ENCODE measurements at places on chromosomes 3 and 15.

- DNase-seq = no peak
Observed at GRCh38 chr3:116048991-116049390, 396.3 kb downstream of the LSAMP start.

DNA sequence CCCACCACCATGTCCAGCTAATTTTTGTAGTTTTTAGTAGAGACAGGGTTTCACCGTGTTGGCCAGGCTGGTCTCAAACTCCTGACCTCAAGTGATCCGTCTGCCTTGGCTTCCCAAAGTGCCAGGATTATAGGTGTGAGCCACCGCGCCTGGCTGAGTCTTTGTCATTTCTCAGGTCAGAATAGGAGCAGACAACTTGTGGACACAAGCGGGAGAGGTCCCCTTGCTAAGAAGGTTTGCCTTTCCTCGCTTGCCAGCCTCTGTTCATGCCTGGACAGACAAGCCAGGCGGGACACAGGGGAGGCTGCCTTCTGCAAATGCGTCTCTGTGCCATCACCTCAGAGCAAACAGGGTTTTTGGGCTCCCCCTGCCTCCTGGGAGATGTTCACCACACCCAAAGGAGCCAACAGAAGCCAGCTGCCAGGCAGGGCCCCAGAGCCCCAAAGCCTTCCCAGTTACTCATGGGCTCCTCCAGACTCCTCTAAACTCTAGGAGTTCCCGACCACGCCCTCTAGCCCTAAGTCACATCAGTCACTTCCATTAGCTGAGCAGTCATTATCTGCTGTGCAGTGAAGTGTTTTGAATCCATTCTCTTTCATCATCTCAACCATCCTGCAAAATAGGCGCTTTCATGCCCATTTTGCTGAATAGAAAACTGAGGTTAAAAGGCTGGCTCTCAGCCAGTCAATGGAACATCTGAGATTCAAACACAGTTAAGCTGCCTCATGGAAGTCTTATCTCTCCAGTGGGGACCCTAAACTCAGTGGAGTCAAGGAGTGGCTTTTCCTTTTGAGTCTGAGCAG, 245.0 kb downstream of the UACA start:
- DNase-seq = no peak

- DNase-seq = no peak
Observed at GRCh38 chr3:9135930-9136525, 113.4 kb downstream of the SRGAP3 start.

DNA sequence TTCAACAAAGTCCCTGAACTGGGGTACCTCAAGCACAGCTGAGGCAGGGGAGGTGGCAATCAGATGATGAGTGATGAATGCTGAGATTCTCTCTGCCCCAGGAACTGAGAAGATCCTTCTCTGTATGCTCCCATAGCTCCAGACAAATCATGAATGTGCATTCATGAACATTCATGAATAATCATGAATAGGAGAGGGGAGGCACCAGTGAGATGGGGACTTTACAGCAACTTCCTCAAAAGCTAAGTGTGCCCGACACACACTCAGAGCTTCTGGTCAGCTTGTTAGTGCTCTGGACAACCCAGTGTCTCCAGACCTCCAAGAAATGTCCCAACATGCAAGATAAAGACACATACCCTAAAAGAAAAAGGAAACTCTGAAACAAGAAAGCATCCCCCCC, 24.3 kb downstream of the LRRC2 start:
- no peak for DNase-seq

- no peak for DNase-seq
Observed at GRCh38 chr3:36397841-36398240, 17.5 kb downstream of the STAC start.

DNA sequence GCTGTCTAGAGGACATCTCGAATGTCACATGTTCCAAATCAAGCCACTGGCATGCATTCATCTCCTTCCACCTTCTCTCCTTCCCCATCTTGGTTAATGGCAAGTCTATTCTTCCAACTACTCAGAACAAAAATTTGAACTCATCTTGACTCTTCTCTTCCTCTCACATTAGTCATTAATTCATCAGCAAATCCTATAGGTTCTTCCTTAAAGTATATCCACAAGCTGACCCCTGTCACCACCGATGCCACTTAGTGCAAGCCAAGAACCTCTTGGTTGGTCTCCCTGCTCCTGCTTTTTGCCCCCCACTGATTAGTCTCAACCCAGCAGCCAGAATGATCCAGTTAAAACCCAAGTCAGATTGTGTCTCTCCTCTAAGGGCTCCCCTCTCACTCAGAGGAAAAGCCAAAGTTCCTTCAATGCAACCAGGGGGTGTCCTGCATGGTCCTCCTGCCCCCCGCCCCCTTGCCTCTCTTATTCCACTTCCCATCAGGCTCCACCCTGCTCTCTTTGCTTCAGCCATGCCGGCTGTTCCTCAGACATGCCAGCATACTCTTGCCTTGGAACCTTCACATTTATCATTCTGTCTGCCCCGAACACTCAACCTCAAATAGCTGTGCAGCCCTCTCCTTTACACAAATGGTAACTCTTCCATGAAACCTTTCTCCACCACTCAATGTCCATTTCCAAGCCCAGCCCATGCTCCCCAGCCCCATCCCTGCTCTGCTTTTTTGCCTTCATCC, 1.0 kb upstream of the GALNT15 start:
- peak; percentile 48 for DNase-seq

DNA sequence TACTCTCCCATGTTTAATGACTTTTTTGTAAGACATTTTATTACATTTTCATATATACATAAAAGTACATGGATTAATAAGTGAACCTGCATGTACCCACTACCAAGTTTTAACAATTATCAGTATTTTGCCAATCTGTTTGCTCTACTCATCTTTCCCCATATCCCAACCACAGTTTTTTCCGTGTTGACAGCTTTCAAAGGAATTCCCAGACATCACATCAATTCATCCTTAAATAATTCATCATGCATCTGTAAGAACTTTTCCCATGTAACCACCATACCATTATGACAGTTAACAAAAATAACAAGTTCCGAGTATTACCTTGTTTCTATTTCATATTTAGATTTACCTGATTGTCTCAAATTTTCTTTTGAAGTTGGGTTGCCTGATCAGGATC, 436.7 kb downstream of the PDCD6IP start:
- no peak for DNase-seq

DNA sequence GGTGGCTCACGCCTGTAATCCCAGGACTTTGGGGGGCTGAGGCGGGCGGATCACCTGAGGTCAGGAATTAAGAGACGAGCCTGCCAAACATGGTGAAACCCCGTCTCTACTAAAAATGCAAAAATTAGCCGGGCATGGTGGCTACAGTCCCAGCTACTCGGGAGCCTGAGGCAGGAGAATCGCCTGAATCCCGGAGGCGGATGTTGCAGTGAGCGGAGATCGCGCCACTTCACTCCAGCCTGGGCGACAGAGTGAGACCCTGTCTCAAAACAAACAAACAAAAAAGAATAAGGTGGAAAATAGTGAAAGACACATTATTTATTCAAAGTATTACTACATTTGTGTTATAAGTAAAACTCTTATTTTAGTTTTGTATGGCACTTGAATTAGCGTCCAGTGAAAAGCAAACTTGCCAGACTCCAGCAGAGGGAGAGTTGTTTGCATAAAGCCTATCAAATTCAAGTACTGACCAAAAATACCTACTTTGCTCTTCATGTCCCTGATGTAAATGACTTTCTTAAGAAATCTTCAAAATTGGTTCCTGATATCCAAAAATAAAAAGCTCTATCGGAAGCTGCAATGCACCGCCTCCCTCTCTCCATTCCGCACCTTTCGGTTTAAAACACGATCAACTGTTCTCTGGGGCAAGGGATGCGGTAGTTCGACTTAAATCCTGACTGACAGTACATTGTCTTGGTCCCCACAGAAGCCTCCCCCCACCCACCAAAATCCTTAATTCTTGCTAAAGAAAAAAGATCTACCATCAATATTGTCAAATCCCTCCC, 1.2 kb downstream of the TRPM7 start:
- no peak for DNase-seq

DNA sequence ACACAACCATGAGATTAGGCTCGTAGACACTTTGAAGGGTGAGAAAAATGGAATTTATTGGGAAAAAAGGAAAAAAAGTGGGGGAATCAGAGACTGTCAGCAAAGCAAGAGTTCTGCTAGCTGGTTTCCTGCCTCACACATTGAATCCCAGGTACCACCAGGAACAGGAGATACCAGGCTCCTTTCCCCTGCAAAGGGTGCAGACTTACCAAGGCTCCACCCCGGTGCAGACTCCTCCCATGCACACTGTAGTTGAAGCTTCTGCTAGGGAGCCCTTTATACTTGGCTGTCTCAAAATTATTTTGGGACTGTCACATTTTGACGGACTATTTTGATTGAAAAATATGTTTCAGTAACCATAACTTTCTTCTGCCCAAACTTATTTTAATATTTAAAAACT, 819.9 kb upstream of the GBE1 start:
- DNase-seq = no peak

DNA sequence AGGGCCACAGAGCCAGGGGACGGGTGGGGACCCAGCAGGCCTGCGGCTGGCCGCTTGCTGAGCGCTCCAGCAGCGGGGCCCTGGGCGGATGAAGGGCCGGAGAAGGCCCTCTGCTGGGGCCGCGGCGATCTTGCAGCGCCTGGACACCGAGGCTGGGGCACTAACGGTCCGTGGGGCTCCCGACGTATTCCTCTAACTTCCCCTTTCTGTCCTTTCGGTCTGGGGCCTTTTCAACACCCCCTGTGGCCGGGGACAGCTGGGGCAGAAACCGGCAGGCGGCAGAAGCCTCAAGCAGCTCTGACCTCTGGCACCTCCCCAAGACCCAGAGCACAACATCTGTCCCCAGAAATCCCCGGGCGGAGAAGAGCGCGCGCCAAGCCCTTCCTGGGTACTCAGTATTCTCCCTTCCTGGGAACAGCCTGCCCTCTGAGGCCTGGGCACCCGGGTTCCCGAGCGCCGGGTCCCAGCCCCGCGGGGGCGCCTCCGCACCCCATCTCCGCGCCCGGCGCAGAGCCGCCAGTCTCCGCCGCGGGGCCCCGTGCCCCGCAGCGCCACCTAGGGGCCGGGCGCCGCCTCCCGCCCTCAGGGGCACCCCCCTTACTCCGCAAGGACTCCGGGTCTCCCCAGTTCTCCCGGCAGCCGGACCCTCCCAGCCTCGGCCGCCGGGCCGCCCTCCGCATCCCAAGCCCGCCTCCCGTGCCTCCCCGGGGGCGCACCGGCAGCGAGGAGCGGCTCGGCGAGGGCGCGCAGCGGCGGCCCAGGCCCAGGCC, 582 bp upstream of the SLCO3A1 start:
- peak; percentile 61 for DNase-seq

GRCh38 chr3:51538115-51538458, 432 bp upstream of the RAD54L2 start:
- peak; percentile 2 for DNase-seq

Data from fibroblast of skin of scalp (primary cell).